Ureter (tissue), 1 donor: ENCODE measurements at places on chromosomes 11 and 22.

GRCh38 chr11:44855493-44855849, 95.2 kb downstream of the TP53I11 start:
- no peak for DNase-seq

- no peak for DNase-seq
Measured at GRCh38 chr22:39230261-39231196, 14.3 kb downstream of the PDGFB start.

- no peak for DNase-seq
Measured at GRCh38 chr11:46003572-46003971, 81.1 kb downstream of the LARGE2 start.

DNA sequence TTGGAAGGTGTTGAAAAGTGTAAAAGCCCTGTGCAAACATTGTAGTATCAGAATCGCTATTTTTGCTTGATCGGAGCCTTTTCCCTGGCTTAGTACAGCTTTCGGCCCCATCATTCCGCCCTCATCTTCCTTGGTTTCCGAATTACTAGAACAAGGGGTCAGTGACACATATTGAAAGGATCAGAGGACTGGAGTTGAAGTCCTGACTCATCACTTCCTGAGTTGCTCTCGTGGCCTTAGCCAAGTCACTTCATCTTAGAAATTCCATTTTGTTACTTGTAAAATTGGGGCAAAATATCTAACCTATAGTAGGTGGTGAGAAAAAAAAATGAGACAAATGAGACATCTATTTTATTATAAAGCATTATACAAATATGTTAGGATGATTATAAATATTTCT, 375.0 kb downstream of the NTM start:
- no peak for DNase-seq

- DNase-seq, result no peak
Measured at GRCh38 chr11:102632026-102632425, 6.9 kb upstream of the MMP20 start.

DNA sequence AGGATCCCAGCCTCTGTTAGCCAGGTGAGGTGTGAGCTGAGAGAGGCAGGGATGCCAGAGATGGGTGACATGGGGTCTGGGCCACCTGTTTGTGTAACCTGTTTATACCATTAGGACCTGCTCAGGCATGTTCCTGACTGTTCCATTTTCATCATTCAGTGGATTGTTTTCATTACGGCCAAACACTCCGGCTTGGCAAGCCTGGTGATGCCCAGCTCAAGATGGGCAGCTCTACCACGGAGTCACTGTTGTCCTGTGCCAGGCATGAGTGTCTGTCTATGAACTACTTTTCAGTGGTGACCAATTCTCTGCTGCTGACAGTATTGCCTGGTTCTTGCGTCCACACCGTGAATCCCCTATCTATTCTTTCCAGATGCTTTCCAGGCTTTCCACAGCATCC, 71.5 kb upstream of the SLC22A12 start:
- no peak for DNase-seq

DNA sequence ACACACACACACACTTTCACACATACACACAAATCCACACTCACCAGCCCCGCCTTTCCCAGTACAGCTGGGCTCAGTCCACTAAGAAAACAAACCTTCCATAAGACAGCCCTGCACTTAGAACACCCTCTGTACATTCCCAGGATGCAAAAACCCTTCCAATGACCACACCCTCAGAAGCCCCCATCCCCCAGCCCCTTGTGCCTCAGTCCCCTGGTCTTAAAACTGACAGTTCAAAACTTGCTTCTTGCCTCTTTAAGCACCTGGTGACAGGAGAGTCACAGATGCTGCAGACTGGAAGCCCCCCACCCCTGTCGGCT, 23.0 kb downstream of the APLNR start:
- no peak for DNase-seq

GRCh38 chr11:80320765-80321164, 879.9 kb upstream of the TENM4 start:
- DNase-seq, result no peak
